ENCODE measurements at places on chromosomes 3 and 15.

GRCh38 chr3:79871656-79872055 lies 103.9 kb upstream of the ROBO1 start:
- peak; percentile 87 for DNase-seq

GRCh38 chr3:57731311-57731710 lies 24.8 kb upstream of the SLMAP start:
- DNase-seq, result peak; percentile 28

DNA sequence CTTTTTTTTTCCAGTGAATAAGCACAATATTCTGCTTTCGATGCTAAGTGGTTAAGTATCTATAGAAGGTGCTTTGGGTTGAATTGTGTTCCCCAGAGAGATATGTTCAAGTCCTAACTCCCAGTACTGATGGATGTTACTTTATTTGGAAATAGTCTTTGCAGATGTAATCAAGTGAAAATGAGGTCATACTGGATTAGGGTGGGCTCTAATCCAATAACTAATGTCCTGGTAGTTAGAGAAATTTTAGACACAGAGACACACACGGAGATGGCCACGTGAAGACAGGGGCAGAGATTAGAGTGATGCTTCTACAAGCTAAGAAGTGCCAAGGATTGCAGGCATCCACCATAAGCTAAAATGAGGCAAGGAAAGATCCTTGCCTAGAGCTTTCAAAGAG lies 662.3 kb downstream of the NAALADL2 start:
- no peak for DNase-seq

- DNase-seq, result no peak
Observed at GRCh38 chr15:67103869-67104268, 38.5 kb downstream of the SMAD3 start.

DNA sequence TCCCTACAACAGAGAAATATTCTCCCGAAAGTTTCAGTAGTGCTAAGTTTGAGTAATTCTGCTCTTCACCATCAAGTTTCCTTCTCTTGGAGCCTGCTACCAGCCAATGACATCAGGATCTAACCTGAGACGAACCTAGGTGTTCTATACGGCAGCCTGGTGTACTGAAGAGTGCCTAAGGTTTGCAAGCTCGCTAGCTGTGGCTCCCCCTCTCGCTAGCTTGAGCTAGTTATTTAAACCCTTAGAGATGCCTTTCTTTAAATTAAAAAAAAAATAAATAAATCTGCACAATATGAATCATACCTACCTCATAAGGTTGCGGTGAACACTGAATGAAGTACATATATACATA lies 1.4 kb upstream of the COL8A1 start:
- DNase-seq, result peak; percentile 89

DNA sequence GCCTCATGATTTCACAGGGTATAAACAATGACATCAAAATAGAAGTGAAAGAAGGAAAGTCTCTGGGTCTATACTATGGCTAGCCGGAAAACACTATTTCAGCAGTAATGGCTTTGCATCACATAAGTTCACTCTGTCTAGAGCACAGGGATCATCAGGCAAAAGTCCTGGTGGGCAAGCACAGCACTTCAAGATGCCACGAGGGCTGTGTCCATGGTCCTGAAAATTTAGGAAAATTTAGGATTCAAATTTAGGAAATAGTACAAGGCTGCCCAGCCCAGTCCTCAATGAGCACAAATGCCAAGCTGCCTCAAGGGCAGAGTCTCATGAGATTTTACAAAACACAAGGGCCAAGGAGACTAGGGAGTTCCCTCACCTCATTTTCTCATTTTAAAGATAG lies 54.1 kb downstream of the RORA start:
- DNase-seq, result no peak

GRCh38 chr15:75947092-75947491 lies 43.4 kb downstream of the FBXO22 start:
- DNase-seq, result peak; percentile 74

- DNase-seq, result no peak
Observed at GRCh38 chr3:194607592-194608389, 25.4 kb downstream of the TMEM44 start.

DNA sequence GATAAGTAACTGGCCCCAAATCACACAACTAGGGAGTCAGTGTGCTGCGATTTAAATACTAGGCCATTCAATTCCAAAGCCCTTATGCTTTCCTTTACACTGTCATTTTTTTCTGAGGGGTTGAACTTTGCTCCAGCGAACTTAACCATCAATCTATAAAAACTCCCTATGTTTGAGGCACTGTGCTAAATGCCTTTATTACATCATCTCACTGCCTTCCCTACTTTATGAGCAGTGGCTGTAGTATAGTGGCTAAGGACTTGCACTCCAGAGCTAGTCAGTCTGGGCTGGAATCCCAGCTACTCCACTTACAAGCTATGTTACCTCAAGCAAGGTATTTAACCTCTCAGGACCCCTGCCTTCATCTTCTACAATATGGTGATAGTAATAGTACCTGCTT lies 26.9 kb upstream of the WDR72 start:
- DNase-seq, result no peak

DNA sequence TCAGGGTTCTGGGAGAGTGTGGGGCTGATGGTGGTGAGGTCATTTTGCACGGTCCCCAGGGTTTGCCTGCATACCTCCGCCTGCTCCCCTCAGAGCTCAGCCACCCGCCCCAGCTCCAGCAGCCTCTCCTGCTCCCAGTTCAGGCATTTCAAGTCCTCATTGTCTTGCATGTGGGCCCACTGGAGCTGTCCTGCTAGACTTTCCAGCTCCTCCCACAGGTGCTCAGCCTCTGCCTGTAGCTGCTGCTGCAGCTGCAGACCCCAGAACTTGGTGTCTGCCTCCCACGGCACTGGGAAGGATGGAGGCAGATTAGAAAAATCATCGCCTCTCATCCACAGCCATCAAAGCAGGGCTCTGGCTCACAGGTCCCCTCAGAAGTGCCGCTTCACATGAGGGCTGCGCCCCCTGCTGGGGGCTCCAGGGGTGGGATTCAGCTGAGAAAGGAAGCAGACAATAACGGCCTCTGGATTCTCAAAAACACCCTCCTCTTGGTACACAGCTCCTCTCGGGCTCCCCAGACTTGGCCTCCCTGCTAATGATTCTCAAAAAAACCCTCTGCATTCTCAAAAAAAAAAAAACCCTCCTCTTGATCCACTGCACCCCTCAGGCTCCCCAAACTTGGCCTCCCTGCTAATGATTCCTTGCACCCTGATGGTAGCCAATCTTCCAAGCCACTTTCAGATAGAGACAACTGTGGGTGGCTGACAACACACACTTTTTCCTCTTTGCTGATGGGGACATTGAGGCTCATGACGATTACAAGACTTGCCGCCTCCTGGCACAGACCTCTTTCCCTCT lies 89.3 kb upstream of the C2CD4B start:
- DNase-seq, result peak; percentile 48

DNA sequence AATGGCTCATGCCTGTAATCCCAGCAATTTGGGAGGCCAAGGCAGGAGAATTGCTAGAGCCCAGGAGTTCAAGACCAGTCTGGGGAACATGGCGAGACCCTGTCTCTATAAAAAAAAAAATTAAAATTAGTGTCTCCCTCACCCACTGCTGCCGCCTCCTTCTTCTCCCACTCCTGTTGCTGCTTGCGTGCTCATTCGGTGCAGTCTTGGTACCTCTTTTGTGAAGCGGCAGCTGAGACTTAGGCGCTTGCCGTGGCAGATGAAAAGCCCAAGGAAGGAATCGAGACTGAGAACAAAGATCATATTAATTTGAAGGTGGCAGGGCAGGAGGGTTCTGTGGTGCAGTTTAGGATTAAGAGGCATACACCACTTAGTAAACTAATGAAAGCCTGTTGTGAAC lies 20.0 kb downstream of the GLB1 start:
- no peak for DNase-seq

DNA sequence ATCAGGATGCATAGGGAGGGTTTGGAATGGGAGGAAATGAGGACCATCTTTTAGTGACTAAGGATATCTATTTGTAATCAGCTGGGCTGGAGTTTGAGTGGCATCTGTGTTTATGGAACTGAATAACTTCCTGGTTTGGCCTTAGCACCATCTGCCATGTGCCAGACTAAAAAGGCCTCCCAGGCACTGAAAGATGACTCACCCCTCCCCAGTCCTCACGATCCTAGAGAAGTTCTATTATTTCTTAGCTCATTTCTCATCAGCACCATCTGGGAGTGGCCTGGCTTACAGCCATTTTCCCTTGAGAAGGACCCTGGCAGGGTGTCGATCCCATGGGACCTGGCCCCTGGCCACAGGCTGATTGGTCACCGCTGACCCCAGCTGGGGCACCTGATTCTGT lies 23.9 kb upstream of the CTXND1 start:
- DNase-seq, result peak; percentile 36

DNA sequence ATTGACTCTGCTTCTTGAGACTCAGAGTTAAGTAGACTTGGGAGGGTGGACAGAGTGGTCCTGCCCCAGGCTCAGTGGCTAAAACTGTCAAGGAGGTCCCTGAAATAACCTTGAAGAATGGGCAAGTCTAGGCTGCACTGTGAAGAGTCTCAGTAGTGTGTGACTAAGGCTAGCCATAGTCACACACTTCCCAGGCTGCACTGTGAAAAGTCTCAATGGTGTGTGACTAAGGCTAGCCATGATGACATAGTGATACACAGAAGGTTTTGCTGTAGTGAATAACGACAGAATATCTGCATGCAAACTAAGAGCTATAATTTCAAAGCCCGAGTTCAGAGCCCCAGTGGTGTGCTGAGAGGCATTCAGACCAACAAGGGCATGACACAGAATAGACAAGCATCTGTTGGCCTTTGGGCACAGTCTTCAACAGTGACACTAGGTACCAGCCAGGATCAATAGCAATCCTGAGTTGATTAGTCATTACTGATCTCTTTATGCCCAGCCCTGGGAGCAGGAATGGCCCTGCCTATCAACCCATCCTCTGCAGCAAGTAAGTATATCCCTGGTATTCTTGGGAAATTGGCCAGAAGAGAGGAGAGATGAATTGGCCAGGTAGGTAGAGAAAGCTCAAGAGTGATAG lies 72.4 kb upstream of the BBX start:
- DNase-seq, result peak; percentile 8

GRCh38 chr15:99504071-99504822 lies 61.5 kb upstream of the MEF2A start:
- no peak for DNase-seq

DNA sequence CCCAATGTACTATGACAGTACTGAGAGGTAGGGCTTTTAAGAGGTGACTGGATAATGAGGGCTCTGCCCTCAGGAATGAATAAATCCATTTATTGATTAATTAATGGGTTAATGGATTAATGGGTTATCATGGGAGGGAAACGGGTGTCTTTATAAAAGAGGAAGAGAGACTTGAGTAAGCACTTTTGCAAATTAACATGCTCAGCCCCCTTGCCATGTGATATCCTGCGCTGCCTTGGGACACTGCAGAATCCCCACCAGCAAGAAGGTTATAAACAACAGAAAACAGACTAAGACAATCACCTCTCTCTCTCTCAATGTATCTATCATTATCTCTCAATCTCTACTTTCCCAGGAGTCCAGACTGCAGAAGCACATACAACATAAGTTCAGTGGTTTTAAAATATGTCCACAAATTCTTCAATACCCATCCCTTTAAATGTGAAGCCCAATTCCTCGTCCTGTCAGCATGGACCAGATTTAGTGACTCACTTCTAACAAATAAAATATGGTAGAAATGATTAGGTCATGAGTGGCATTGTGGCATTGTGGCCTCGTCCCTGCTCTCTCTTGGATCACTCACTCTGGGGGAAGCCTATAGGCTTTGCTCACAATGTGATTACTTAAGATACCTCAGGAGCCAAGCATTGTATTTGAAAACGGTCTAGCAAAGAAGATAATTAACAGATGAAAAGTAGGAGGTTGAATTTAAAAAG lies 40.0 kb upstream of the IL12A start:
- DNase-seq, result peak; percentile 16

- peak; percentile 91 for DNase-seq
Observed at GRCh38 chr3:107235928-107236315, 141.3 kb upstream of the CCDC54 start.

Measured in iris pigment epithelial cell (primary cell).